ENCODE measurements at places on chromosomes 4 and X.

DNA sequence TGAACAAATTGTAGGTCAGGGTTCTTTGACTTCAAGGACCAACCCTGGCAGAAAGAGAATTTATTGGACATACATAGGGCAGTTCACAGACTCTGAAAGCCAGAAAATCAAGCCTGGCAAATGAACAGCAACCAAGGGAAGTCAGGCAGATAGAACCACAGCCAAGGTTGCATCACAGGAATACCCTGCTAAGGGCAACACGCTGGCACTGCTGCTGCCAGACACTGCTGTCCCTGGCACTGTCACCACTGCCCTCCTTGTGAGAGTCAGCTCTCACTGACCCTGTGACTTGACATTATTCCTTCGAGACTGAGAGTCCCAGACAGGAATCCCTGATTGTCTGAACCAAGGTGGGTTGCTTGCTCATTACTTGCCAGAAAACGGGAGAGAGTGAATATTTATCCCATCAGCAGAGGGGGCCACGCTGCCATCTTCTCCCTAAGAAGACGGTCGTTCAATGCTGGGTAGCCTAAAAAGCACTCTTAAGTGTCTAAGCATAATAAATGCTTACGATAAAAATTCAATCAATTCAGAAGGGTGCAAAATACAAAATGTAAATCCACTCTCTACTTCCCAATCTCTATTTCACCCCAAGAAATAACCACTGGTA is 23.2 kb upstream of the PTTG2 start:
- no peak for DNase-seq

DNA sequence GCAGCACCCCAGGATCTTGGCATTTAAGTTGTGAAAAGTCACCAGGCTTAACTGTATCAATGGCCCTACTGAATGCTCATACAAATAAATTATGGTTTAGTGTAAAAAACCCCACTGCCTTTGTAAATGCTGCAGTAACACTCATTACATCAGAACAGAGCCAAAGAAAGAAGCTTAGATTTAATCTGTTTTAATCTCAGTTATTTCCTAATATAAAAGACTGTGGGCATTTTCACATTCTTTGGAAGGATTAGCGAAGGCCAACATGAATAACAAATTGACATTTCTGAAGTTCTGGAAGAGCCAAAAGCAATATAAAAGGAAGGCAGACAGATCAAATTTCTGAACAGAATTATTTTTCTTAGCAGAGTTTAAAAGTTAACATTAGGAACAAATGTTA is 140.0 kb upstream of the HCCS start:
- no peak for DNase-seq

DNA sequence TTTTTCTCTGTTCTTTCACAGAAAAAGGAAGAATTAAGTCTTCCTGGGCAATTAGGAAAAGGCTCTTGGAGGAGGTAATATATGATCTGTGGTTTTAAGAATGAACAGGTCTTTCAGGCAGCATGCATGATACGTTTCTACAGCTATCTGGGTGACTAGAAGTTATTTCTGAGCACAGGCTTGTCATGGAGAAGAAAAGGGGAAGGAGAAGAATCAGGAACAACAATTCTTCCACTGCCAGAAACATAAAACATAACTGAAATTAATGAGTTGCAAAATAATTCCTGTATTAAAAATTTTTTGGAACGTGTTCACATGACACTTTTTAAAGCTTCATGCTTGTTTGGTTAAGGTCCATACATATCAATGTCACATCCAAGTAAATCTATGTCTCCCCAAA is 17.7 kb upstream of the STIM2 start:
- no peak for DNase-seq

GRCh38 chrX:18927558-18927957 is 56.4 kb downstream of the PHKA2 start:
- DNase-seq: no peak

GRCh38 chr4:175622887-175623286 is 189.2 kb downstream of the GPM6A start:
- DNase-seq: no peak

GRCh38 chrX:15158736-15159406 is 111.0 kb downstream of the ASB9 start:
- no peak for DNase-seq

- no peak for DNase-seq
Measured at GRCh38 chrX:41087201-41087600, 2.0 kb downstream of the USP9X start.

DNA sequence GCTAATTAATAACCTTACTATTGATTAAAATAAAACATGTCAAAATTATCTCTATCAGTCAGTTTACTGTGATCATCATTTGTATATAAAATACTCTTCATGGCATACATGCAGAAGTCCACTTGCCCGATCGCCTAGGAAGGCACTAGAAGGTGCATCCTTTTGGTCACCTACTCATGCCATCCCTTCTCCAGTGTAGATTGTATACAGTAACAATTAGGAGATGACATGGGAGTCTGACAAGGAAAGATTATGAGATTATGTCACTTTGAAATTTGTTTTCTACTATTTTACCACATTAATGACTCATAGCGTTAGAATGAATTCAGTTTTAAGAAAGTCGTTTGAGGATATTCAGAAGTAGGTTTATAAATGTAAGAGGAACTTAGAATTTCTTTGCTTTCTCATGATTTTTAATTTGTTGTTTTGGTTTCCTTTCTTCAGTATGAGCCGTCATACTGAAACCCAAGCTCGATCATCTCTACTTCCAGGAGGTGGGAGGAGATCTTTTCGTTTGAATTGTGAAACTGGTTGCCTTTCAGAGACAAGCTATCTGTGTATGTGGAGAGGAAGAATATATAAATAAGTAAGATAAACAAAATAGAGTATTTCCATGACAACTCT is 51.1 kb upstream of the UNC5C start:
- DNase-seq: no peak

GRCh38 chr4:154416190-154416547 is 75.4 kb downstream of the DCHS2 start:
- no peak for DNase-seq

DNA sequence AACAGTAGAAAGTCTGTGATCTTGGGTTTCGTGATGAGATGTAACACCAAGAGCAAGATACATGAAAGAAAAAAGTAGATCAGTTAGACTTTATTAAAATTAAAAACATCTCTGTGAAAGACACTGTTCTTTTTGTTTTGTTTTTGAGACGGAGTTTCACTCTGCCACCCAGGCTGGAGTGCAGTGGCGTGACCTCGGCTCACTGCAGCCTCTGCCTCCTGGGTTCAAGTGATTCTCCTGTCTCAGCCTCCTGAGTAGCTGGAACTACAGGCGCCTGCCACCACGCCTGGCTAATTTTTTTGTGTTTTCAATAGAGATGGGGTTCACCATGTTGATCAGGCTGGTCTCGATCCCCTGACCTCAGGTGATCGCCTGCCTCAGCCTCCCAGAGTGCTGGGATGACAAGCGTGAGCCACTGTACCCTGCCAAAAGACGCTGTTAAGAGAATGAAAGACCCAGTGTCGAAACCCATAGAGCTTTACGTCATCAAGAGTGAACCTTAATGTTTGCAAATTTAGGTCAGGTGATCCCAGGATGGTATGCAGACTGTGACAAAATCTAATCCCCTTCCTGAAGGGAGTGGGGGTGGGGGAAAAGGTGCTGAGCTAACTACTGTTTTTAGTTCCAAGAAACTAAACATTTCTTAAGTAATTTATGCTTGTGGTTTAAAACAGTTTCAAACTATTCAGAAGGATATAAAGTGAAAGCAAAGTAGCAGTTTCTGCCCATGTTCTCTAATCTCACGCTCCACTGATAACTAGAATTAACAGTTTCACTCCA is 8.0 kb downstream of the OFD1 start:
- DNase-seq: no peak

DNA sequence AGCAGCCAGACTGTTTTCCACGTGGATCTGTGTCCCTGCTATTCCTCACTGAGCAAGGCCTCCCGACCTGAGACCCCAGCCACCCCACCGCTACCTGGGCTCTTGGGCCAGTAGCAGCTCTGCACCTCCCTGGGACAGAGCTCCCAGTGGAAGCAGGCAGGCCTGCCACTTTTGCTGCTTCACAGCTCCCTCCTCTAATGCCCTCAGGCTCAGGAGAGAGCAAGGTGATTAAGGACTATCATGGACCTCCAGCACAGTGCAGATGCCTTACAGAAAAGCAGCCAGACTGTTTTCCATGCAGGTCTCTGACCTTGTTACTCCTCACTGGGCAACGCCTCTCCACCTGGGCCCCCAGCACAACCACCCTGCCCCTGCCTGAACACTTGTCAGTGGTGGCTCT is 37.0 kb downstream of the AWAT2 start:
- DNase-seq: no peak

DNA sequence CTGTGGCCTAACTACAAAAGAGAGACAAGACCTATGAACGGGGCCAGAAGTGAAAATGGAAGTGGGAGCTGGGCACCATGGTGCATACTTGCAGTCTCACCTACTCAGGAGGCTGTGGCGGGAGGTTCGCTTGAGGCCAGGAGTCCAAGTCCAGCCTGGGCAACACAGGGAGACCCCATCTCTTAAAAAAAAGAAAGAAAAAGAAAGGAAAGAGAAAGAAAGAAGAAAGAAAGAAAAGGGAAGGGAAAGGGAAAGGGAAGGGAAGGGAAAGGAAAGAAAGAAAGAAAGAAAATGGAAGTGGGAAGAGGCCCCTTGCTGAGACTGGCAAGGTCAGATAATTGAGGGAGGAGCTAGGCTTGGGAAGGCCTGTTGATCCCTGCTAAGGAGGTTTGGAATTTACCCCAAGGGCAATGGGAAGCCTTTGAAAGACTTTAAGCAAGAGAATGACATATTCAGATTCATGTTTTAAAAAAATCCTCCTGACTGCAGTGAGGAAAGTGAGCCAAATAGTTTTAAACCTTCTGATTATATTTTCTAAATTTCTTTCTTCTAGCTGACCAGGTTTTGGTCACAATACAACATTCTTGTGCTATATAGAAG is 17.7 kb upstream of the HERC5 start:
- DNase-seq: peak; percentile 64

- no peak for DNase-seq
Measured at GRCh38 chr4:121822796-121823504, 733 bp downstream of the CCNA2 start.

- no peak for DNase-seq
Measured at GRCh38 chrX:27350476-27350875, 112.7 kb downstream of the PPP4R3C start.

- DNase-seq: no peak
Measured at GRCh38 chr4:23779839-23780238, 110.0 kb downstream of the PPARGC1A start.

DNA sequence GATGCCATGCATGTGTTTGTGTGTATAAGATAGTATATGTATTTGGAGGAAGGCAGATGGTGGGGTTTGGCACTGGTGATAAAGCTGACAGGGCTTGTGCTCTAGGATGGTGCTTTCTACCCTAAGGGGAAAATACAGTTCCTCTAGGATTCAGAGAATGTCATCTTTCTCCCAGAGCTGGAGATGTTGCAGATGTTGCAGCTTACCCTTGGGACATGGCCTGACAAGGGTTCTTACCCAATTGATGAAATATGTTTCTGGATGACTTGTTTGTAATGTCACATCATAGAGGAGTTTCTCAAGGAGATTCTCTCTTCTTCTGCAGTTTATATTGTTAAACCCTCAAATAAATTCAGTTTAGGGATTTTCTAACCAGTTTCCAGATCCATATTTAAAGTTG is 52.5 kb upstream of the PITX2 start:
- no peak for DNase-seq

DNA sequence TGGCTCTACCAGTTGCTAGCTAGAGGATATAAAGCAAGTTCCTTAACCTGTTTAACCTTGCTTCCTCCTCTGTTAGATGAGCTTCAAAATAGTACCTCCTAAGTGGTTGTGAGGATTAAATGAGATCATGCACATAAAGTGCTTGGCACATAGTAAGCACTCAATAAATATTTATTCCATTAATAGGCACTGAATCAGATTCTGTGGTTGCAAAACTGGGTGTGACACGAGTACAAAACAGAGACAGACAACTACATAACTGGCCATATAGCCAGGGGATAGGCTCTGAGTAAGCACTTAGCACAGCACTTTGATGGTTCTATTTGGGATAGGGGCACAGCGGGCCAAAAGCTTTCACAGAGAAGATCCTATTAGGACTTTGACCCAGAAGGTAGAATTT is 150.3 kb downstream of the RELL1 start:
- no peak for DNase-seq

GRCh38 chr4:171924746-171925376 is 111.7 kb downstream of the GALNTL6 start:
- no peak for DNase-seq

DNA sequence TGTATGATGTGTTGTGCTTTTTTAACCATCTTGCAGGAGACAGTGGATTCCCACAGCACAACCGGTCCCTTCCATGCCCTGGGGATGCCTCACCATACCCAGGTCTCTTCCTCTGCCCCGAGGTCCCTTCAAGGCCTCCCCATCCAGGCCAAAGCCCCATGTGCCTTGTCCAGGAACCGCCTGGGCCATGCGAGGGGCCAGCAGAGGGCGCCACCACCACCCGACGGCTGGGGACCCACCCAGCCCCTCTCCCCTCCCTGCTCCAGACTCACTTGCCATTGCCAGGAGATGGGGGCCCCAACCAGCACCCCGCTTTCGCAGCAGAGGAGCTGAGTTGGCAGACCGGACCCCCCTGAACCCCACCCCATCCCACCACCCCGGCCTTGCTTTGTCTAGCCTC is 485.5 kb downstream of the TRAM1L1 start:
- no peak for DNase-seq

- DNase-seq: no peak
Measured at GRCh38 chrX:68461576-68461975, 28.3 kb upstream of the OPHN1 start.

- peak; percentile 63 for DNase-seq
Measured at GRCh38 chr4:113979148-113979904, at the start of gene ARSJ. ARSJ (minus strand) TSS chr4:113979647; CDS start chr4:113978834, 813 bp downstream.

GRCh38 chr4:136690360-136690759 is 841.9 kb downstream of the PCDH18 start:
- no peak for DNase-seq

- DNase-seq: no peak
Measured at GRCh38 chrX:129694805-129695204, 40.0 kb upstream of the APLN start.

- DNase-seq: no peak
Measured at GRCh38 chr4:128649161-128649560, 160.3 kb upstream of the JADE1 start.

DNA sequence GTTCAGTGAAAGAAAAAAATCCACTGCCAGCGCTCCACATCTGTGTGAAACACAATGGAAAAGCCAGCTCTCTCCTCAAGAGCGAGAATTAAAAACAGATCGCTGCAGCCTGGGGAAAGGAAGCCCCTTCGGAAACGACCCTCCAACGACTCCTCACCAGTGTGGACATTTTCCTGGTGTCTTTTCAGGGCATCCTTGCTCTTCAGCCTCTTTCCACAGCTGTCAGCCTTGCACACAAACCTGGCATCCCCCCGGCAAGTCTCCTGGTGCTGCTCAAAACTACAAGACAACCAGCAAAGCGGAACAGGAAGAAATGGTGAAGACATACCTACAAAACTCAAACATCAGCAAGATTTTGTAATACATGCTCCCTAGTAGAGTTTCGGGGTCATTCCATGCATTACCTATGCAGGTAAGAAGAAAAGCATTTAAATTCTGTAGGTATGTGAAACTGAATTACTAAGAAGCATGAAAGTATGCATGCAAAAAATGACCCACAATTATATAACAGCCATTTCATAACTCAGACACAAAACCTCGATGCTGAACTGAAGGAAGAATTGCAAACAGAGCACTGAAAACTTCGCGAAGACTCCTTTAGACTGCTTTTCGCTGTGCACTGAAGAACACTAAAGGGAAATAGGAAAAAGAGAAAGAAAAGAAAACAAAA is 106.1 kb downstream of the PRDM5 start:
- no peak for DNase-seq
